Stimulated activated CD8-positive, alpha-beta memory T cell treated with anti-CD3 and anti-CD28 coated beads, Interleukin-2, amount 100 ng/mL, for 48 hours (primary cell): ENCODE measurements at places on chromosomes 4 and X.

GRCh38 chrX:15274946-15275345 is 5.1 kb upstream of the ASB9 start:
- no peak for DNase-seq

GRCh38 chr4:25728886-25729285 is 73.2 kb downstream of the SLC34A2 start:
- DNase-seq, result no peak

DNA sequence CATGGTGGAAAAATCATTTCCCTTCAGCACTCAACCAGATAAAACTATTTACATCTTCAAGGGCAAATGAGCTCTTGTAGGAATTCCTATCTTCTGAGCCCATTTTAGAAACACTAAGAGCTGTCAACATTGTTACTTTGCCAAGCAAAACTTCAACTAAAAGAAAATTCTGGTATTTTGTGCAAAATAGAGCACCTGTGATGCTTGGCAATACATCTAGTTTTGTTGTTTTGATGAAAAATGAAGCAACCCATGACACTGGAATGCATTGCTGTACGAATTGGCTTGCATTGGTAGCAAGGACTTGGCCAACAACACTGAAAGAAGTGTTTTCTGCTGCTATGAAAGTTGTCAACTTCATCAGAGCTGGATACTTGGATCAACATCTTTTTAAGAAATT is 194.4 kb downstream of the COX18 start:
- no peak for DNase-seq

GRCh38 chr4:14592950-14593349 is 409.3 kb upstream of the CPEB2 start:
- DNase-seq, result no peak

GRCh38 chr4:125389713-125390112 is 75.0 kb downstream of the FAT4 start:
- DNase-seq, result no peak

GRCh38 chr4:3699261-3699660 is 66.9 kb upstream of the ADRA2C start:
- DNase-seq, result no peak

- no peak for DNase-seq
These were observed 48.6 kb upstream of the ERVMER34-1 start for GRCh38 chr4:52799813-52800212.

- no peak for DNase-seq
These were observed 128.4 kb downstream of the NAA11 start for GRCh38 chr4:79197275-79198009.

GRCh38 chr4:143375326-143376073 is 38.8 kb downstream of the GAB1 start:
- no peak for DNase-seq
